Muscle of arm (tissue), 14 donors: ENCODE measurements at places on chromosomes 7 and 10. TPM values are rescaled to one million over a fixed set of nuclear protein-coding genes. Genes with fewer than 3 reads are reported as not detected.

CNPY1 gene
- polyA plus RNA-seq: 0.53 TPM

PRPF18 gene
- 29.5 TPM for polyA plus RNA-seq

TRIM73 gene
- 1.9 TPM for polyA plus RNA-seq

GNGT1 gene
- polyA plus RNA-seq: not detected

CALHM1 gene
- not detected for polyA plus RNA-seq

STAG3 gene
- polyA plus RNA-seq: 25.0 TPM

MMD2 gene
- 0.16 TPM for polyA plus RNA-seq

TAS2R4 gene
- not detected for polyA plus RNA-seq

C10orf105 gene
- polyA plus RNA-seq: 0.27 TPM

CALML3 gene
- polyA plus RNA-seq: 0.18 TPM

FAM241B gene
- 0.43 TPM for polyA plus RNA-seq

MRLN gene
- polyA plus RNA-seq: 158 TPM

UPK3BL2 gene
- polyA plus RNA-seq: 12.2 TPM

NUTM2D gene
- not detected for polyA plus RNA-seq

TAF6 gene
- 30.6 TPM for polyA plus RNA-seq

DNA sequence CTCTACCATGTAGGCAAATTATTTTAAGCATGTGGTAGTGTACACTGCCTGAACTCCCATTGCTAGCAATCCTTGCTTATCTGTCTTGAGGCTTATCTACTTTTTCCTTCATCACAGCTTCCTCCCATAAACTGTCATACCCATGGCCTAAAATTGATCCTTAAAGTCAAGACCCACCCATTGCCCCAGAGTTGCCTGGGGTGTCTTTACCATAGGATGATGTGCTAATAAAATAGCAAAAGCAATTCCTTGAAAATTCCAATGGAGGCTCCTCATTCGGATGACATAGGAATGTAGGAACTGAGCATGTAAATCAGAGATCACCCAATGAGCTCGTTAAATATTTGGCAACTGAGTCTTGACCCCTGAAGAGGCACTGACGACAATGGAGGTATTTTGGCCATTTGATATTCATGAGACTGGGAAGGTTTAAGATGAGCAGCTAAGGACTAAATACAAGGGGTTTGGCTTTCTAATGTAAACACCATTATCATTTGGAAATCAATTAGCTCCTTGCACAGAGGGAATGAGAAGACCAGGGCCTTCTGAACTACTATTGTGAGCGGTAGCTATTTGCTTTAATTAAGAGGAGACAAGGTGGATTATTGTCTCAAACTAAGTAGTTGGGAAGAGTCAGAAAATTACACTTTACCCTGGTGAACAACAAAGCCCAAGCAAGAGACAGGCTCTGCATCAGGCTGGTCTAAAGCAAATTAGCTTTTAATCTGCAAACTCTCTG, 234.9 kb downstream of the GATA3 start:
- DNase-seq: no peak

GRCh38 chr10:113020838-113021237, 70.8 kb downstream of the TCF7L2 start:
- DNase-seq: no peak

GRCh38 chr10:46225597-46225996, 61.2 kb upstream of the ANTXRL start:
- no peak for DNase-seq

DNA sequence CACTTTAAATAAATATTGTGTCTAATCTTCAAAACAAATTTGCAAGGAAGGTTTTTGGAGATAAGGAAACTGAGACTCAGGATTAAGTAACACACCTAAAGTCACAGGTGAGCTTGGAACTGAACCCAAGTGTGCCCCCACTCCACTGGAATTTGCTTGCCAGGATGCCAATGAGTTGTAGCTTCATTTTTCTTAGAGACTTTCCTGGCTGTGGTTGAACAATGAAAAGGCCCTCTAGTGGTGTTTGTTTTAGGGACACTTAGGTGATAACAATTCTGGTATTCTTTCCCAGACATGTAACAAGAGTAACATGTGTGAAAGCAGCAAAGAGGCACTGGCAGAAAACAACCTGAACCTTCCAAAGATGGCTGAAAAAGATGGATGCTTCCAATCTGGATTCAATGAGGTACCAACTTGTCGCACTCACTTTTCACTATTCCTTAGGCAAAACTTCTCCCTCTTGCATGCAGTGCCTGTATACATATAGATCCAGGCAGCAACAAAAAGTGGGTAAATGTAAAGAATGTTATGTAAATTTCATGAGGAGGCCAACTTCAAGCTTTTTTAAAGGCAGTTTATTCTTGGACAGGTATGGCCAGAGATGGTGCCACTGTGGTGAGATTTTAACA, 1.5 kb downstream of the IL6 start:
- no peak for DNase-seq

DNA sequence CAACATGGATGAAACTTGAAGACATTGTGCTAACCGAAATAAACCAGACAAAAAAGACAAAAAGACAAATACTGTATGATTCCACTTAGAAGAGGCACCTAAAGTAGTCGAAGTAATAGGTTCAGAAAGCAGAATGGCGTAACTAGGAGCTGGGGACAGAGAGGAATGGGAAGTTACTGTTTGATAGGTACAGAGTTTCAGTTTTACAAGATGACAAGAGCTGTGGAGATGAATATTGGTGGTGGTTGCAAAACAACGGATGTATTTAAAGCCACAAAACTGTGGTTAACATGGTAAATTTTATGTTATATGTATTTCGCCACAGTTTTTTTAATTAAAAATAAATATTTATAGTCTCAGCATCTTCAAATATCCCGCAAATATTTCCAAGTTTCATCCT, 64.1 kb upstream of the DIP2C start:
- DNase-seq: no peak

DNA sequence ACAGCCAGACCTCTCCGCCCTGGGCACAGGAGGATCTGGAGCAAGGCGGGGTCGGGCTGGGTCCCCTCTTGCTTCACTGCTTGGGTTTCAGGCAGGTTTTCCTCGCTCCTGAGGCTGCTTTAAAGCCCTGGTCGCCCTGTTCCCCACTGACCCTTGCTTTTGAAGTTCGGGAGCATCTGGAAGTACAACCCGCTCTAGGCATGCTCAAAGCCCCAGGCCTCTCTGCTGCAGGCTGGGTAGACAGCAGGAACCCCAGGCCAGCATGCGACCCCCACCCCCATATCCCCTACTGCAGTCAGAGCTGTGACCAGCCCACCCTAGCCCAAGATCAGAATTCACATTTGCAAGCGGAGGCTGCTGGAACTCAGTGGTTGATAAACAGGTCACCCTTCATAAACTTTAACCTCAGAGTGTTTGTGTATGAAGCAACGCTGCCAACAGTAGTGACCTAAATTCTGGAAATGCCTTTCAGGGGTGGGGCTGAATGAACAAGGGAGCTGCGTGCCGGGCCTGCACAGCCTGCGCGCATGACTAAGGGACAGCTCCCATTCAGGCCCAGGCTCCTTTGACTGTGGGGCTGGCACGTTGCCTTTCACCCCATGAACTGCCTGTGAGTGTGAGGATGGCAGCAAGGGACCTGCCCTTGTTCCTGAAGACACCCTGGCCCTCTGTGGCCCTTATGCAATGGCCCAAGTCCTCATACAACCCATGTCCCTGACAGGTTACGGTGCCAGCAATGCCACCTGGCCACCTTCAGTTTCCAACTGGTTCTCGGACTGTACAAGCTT, 52.5 kb downstream of the PROSER2 start:
- DNase-seq: peak; percentile 30

DNA sequence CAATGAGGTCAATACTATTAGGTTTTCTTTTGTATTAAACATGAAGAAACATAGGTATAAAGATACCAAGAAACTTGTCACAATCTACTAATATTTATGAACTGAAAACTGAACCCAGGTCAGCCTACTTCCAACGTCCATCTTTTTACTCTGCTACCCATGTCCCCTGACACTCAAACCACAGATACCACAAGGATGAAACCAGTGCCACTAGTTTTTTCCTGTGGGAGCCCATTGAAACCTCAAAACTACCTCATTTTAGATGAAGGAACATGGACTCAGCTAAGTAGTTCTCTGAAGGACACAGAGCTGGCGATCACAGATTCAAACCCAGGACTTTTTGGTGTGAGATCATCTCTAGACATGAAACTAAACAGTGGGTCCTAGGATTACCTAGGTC, 6.8 kb downstream of the TET1 start:
- DNase-seq: no peak

GRCh38 chr7:93146472-93147141, 1.6 kb downstream of the SAMD9L start:
- peak; percentile 38 for DNase-seq

GRCh38 chr7:155167706-155168365, 97.7 kb downstream of the HTR5A start:
- DNase-seq: no peak

DNA sequence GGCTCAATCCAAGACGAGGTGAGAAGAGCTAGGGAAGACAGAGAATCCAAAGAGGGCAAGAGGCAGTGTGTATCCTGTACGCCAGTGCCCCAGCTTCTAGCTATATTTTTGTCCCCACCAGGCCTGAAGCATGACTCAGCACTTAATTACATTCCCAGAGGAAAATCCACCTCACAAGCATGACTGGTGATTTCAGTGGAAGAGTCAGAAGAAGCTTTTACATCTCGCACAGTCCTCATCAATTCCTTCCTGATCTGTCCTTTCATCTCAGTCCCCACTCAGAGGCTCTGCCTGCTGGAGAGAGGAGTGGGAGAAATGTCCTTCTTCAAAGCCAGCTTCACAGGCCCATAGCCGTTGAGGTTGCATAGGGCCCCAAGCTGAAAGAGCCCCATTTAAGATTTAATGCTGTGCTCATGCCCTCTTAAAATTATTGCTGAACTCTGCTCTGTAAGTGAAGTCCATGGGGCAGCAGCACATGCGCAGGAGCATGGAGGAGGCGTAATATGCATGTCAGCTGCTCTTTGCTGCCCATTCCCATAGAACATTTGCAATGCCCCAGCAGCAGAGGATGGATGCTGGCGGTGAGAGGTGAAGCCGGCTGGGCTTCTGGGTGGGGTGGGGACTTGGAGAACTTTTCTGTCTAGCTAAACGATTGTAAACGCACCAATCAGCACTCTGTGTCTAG, 39.0 kb upstream of the AOAH start:
- DNase-seq: no peak

GRCh38 chr7:2445898-2446555, 30.2 kb downstream of the GRIFIN start:
- DNase-seq: no peak
